Activated gamma-delta T cell (primary cell): ENCODE measurements at places on chromosomes 12 and 14.

DNA sequence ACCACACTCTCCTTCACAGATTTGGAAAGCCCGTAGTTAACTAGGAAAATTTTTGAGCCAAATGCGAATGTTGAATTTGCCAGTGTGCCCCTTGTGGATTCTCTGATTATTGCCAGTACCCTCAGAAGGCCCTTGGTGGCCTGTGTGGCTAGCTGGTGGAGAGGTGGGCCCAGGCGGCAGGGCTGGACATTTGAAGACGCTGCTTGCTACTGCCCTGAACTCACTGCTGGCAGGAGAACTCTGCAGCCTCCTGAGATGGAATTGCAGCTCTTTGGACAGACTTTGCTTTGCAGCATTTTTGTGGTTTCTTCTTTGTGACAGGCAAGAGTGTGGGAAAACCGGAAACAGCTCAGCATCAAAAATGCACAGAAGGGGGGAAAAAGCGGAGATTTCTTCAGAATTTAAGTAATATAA is 97.6 kb downstream of the TGFB3 start:
- no peak for DNase-seq

GRCh38 chr14:72942934-72943333 is 16.7 kb downstream of the DCAF4 start:
- no peak for DNase-seq

- DNase-seq, result no peak
Observed at GRCh38 chr12:25242981-25243679, 7.6 kb downstream of the KRAS start.

DNA sequence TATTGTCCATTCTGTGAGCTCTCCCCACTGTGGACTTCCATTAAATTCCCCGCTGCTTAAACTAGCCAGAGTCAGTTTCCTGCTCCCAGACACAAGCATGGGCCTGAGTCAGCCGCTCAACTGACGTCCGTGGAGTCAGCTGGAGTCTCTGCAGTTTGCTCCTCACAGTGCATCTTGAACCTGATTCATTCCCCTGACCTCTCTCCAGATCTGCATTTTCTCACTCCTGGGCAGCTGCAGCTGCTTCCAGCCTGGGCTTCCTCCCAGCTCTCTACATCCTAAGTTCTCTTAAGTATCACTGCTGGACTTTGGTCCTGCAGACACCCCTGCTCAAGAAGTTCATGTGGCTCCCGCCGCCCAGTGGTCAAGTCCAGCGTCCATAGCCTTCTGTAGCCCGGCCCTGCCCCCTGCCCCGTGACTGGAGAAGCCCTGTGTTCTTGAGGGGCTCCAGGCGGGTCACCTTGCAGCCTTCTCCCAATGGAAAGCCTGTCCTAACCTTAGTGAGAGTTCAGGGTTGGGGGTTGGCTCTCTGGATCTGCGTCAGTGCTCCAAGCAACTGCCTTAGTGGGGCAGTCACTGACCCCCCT is 20.0 kb downstream of the NFKBIA start:
- DNase-seq, result no peak

GRCh38 chr14:75274050-75274898 is 4.4 kb upstream of the FOS start:
- DNase-seq, result no peak

- no peak for DNase-seq
Observed at GRCh38 chr12:125983094-125983783, 918.0 kb downstream of the AACS start.

- DNase-seq, result no peak
Observed at GRCh38 chr12:90098132-90098779, 389.6 kb upstream of the ATP2B1 start.

DNA sequence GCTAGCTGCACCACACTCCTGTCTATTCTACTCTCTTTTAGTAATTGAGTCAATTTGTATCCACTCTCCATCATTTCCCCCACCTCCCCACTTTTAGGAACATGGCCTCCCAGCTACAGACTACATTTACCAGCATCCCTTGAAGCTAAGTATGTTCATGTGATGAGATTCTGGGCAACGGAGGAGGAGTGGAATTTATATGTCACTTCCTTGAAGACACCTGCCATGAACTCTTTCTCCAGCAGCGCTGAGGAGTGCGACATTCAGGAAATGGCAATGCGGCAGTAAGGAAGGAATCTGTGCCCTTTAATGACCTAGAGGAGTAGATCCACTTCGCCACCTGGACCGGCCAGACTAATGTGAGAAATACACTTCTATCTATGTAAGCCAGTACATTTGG is 243.7 kb upstream of the DIO2 start:
- no peak for DNase-seq

- DNase-seq, result no peak
Observed at GRCh38 chr12:13027508-13027907, 16.7 kb upstream of the FAM234B start.

DNA sequence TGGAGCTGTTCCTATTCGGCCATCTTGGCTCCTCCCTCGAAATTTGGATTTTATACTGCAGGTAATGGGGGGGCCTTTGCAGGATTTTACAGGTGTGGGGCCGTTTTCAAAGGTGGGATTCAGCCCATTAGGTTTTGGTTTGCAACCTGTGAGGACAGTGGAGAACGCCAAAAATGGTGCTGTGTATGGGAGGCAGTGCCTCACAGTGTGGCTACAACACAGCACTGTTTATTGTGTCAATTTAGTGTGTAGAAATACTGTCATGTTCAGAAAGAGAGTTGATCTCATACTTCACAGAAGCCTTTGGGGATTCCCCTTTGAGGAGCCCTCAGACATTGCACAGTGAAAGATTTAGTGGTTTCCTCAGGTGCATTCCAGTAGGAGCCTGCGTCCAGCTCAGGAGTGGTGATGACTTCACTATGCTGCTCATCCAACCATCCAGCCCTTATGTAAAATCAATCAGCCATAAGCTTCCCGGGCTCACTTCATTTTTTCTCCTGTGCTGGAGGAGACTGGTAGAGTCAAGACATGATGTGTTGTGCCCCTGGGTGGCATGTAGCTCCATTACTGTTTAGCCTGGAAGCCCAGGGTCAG is 92.7 kb upstream of the PRMT8 start:
- no peak for DNase-seq

GRCh38 chr14:105444859-105445258 is 25.2 kb downstream of the MTA1 start:
- DNase-seq, result no peak

DNA sequence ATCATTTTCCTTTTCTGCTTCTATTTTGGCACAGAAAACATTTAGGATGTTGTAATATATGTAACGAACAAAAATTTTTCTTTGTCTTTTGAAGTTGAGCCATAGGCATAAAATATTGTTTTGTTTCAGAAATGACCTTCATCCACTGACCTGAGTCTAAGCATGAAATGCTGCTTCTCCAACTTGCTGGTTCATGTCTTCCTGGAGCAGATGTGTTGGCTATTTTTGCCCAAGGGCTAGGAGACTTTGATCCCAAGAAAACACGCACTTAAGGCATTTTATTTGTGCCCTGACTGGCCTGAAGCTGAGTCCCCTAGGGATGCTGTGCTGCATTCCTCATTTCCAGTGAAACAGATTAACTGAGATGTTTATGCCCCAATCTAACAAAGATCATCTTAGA is 27.2 kb upstream of the ALG10B start:
- DNase-seq, result no peak

GRCh38 chr14:77151245-77151644 is 9.7 kb upstream of the ZDHHC22 start:
- no peak for DNase-seq

- DNase-seq, result no peak
Observed at GRCh38 chr12:110338754-110339153, 57.7 kb downstream of the ATP2A2 start.

GRCh38 chr14:103488071-103488470 is 34.6 kb downstream of the CKB start:
- DNase-seq, result no peak

- no peak for DNase-seq
Observed at GRCh38 chr12:123767613-123768012, 5.5 kb downstream of the DNAH10 start.

DNA sequence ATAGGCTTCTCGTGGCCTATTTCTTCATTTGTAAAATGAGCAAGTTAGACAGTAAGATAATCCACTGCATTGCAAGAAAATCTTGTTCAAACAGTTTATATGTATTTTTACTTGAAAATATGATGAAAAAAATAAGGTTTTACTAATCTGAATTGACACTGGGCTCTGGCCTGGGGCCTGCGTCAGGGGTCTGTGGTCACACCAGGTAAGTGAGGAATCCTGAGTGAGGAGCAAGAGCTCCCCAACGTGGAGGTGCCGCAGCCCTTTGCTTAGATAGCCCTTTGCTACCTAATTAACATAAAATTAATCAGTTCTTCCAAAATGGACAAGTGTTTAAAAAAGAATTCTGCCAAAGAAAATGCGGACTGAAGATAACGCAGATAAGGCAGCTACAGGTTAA is 39.1 kb upstream of the STAB2 start:
- no peak for DNase-seq

- DNase-seq, result no peak
Observed at GRCh38 chr14:98721061-98721460, 550.9 kb downstream of the BCL11B start.

GRCh38 chr12:6646276-6647082 is 753 bp downstream of the ACRBP start:
- DNase-seq, result no peak

GRCh38 chr12:321606-322326 is 59.1 kb upstream of the SLC6A13 start:
- DNase-seq, result no peak

- DNase-seq, result no peak
Observed at GRCh38 chr12:119415714-119416113, 81.2 kb downstream of the CCDC60 start.

- no peak for DNase-seq
Observed at GRCh38 chr12:89693639-89694202, 14.9 kb downstream of the ATP2B1 start.

GRCh38 chr12:31009976-31010375 is 63.7 kb upstream of the DDX11 start:
- no peak for DNase-seq

GRCh38 chr14:24941719-24942118 is 108.2 kb downstream of the STXBP6 start:
- no peak for DNase-seq

DNA sequence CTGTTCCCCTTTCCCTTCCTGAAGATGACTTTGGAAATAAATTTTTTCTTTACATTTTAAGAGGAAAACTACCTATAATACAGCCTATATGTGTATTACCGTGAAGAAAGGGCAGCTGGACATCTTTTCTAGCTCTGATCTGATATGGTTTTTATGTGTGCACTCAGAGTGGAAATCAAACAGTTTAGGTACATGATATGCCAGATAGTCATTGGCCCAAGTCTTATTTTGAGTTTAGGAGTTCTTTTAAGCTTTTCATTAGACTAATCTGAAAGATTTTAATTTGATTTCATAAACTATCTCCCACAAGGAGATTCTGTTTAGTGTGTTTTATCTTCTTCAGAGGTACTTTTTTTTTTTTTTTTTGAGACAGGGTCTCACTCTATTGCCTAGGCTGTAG is 48.8 kb downstream of the KIAA0586 start:
- no peak for DNase-seq

GRCh38 chr12:97748298-97748697 is 285.7 kb downstream of the RMST start:
- no peak for DNase-seq

DNA sequence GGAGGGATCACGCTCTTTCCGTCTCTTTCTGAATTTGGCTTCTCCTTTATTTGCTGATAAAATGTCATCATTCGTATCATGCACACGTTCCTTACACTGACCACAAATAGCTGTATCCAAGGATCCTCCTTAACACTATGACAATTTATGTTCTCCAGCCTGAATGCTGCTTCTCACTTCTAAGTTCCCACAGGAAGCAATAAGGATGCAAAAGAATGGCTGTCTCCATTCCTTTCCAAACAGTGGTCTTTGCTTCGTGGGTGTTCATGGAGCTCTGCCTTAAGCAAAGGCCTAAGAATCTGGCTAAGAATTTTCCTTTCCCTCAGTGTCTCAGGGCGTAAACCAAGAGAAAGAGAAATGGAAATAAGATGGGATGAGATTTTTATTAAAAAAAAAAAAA is 200.2 kb downstream of the ITPR2 start:
- no peak for DNase-seq

GRCh38 chr12:94195483-94195882 is 47.1 kb downstream of the PLXNC1 start:
- DNase-seq, result no peak

DNA sequence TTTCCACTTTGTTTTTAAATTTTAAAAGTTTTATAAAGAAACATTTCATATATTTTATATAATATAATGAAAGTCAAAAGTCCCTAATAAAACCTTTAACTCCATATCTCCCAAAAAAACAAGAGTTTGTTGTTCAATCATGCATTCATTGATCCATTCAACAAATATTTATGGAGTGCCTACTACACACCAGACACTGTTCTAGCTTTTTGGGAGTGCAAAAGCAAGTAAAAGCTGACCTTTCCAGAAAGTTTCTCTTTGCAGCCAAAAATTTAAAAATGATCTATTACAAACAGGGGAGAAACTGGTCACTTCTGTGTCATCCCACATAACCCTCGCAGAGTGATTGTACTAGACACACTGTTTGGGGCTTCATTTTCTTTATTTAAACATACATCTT is 740.0 kb upstream of the TBX3 start:
- no peak for DNase-seq

- DNase-seq, result no peak
Observed at GRCh38 chr14:32011225-32011624, 65.9 kb upstream of the ARHGAP5 start.

GRCh38 chr12:10226086-10226485 is 13.4 kb downstream of the GABARAPL1 start:
- no peak for DNase-seq

DNA sequence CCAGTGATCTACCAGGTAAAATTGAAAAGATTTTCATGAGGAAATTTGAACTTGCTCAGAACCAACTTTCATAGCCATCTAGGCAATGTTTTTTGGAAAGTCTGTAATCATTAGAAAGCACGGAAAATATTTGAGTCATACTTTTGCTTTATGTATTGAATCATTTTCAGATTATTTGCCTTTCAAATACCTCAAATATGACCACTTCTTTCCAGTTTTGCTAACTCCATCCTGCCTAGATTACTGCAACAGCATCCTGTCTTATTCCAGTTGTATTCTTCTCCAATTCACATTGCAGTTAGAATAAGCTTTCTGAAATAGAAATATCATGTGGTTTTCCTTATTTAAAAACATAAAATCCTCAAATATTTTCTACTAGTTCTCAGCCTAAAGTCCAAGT is 239.8 kb upstream of the FAR2 start:
- DNase-seq, result no peak

GRCh38 chr12:102510463-102510862 is 30.1 kb upstream of the IGF1 start:
- DNase-seq, result no peak

- DNase-seq, result no peak
Observed at GRCh38 chr14:91872011-91872501, 4.7 kb upstream of the TC2N start.

GRCh38 chr14:39988939-39989338 is 556.7 kb upstream of the FBXO33 start:
- DNase-seq, result no peak

DNA sequence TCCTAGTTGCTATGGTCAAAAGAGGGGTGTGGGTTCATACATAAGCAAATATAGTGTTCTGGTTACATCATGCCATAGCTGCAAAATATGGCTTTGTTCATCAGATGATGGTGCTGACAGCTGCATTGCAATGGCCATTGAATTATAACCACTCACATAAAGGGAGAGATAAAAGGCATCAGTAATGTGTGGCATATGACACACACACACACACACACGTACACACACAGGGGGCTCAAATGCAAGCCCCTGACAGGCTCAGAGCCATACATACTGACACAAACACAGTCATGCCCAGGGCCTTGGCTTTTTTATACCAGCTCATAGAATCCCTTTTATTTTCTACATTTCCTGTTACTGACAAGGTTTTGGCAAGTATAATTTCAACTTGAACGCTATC is 698.9 kb downstream of the BCL11B start:
- no peak for DNase-seq

GRCh38 chr12:93638954-93639353 is 38.2 kb upstream of the CRADD start:
- DNase-seq, result no peak
